Dermis blood vessel endothelial cell (primary cell): ENCODE measurements at places on chromosomes 6 and 20. TPM values are rescaled to one million over a fixed set of nuclear protein-coding genes. Genes with fewer than 3 reads are reported as not detected.
A peak's percentile ranks its signal among the peaks of the same experiment; 100 is the strongest.

Gene C2
- total RNA-seq = not detected in 2 replicates

GRCh38 chr6:119156757-119157505 is 78.5 kb upstream of the FAM184A start:
- DNase-seq = no peak

GRCh38 chr6:168746013-168746412 is 305.0 kb downstream of the SMOC2 start:
- DNase-seq = no peak

- no peak for DNase-seq
Measured at GRCh38 chr6:147221739-147222138, 17.5 kb downstream of the STXBP5 start.

- DNase-seq = no peak
Measured at GRCh38 chr20:35866418-35867202, 87.7 kb downstream of the SCAND1 start.

DNA sequence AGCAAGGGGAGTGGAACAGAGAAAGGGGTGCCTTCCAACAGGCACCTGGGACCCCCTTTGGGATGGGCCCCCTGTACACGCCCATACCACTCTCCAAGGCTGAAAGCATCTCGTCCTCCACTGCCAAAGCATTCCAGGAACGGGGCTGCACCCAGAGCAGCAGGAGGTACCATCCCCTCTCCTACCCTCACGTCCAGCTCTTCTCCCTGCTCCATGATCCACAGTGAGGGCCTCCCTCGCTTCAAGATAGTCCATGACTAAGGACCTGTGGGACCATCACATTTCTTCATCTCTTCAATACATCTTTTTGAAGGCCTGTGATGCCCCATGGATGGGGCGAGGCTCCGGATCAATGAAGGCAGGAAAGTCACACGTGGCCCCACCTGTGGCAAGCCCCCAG is 209.9 kb downstream of the ANKRD60 start:
- no peak for DNase-seq

DNA sequence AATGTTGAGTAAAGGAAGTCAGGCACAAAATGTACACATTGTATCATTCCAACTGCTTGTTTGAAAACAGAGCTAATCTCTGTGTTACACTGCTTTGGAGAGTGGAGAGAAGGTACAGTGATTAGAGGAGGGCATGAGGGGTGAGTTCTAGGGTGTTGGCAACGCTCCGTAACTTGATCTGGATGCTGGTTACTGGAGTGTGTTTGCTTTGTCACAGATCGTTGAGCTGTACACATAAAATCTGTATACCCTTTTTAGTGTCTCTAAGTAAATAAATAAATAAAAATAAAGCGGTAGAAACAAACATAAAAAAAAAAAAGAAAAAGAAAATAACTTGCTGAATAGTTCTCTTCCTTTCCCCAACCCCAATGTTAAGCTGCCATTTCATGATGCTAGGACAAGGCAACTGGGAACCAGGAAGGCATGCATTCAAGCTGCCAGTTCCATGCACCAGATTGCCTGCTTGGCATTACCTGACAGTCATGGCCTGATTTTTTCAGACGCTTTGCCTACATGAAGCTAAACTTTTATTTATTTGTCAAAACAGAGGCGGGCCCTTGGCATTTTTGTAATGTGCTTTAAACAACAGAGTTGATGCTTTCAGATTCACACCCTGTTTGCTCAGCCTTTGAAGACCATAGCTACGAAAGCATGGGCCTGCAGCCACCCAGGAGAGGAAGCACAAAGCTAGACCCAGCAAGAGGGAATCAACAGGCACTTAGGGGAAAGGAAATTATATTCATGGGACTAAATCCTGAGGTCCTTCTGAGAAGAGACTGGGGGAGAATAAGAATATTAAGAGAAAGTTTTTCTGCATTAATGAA is 21.2 kb downstream of the TNFRSF21 start:
- DNase-seq = no peak

Gene SCUBE3
- 0.85 and 1.7 TPM in 2 replicates for total RNA-seq

GRCh38 chr20:51385646-51386530 is 156.6 kb downstream of the NFATC2 start:
- DNase-seq = peak; percentile 80

GRCh38 chr6:113414511-113414910 is 442.6 kb upstream of the MARCKS start:
- peak; percentile 83 for DNase-seq

DNA sequence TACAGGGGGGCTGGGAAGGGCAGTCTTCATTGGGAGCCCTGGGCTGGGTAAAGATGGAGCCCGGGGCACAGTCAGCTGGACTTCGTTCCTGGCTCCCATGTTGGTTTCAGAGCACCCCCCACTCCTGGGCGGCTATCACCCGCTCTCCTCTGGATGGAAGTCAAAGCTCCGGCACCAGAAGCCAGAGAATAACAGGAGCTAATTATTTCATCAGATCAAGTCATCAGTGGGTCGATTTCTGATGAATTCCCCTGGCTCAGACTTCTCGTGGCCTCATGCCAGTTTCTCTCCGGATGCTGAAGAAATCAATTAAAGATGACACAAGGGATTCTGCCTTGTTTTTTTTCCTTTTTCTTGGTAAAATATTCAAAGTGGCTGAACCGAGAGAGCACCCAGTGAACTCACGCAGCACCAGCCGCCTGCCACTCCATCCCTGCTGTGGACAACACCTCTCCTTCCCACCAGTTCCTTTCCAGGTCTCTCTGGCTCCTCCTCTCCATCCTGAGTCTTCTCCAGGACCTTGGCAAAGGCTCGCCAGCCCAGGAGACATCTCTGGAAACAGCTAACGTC is 22.5 kb downstream of the SULF2 start:
- no peak for DNase-seq

DNA sequence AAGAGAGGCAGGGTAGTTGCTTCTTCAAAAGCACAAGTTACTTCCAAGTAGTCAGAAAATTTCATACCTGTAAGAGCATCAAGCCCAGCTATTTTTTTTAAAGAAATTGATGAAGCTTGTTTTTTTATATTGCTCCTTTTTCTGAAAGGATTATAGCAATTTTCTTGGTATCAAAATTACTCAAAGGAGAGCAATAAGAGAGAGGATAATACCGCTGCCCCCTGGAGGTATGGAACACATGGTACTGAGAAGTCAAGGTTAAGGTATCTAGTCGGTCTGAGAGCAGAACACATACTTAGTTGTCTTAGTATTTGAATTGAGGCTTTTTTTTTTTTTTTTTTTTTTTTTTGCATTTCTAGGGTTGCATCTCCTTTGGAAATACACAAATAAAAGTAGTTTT is 59.4 kb downstream of the ADGRF5 start:
- no peak for DNase-seq

GRCh38 chr6:154920495-154921200 is 74.5 kb upstream of the TIAM2 start:
- DNase-seq = no peak

GRCh38 chr6:88441346-88441745 is 275.2 kb upstream of the CNR1 start:
- DNase-seq = no peak

Gene OSTM1
- total RNA-seq = 31.1 and 37.1 TPM in 2 replicates

DNA sequence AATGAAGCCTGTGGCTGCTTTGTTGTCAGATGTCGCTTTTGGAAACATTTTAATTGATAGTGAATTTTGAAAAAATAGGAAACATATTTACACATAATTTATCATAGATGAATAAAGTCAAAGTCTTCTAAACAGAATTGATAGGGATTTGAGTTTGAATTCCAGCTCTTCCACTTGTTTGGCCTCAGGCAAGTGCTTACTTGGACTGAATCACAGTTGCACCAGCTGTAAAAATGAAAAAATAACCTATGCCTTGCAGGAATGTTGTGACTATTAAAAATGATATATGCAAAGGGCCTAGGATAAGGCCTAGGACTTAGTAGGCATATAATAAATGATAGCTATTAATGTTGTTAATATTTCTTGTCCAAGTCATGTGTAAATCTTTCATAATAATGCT is 618.5 kb upstream of the MMS22L start:
- DNase-seq = no peak

Gene NPEPL1
- 20.6 and 28.8 TPM in 2 replicates for total RNA-seq

- DNase-seq = no peak
Measured at GRCh38 chr6:18168264-18168663, 13.0 kb downstream of the KDM1B start.

GRCh38 chr6:26301638-26302037 is 63.4 kb upstream of the BTN3A2 start:
- no peak for DNase-seq

DNA sequence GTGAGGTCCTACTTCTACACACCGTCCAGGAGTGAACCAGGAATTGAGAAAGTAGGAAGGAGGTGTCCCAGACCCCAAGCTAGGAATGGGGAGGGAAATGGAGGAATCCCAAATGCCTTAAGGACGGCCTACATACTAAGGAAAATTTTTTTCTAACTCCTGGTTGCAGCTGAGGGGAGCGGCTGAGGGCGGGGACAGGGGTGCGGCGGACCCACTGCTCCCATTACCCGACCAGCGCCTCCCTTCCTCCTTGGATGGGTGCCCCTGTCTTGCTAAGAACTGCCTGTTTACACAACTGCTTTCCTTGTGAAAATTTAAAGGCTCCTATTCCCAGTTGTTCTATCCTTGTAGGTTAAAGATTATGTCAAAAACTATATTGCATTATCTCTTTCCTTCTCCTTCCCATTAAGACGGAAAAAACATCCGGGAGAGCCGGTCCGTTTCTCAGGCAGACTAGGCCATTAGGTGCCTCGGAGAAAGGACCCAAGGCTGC is 699 bp upstream of the HSPA1B start:
- DNase-seq = no peak

GRCh38 chr6:137927777-137928218 is 60.7 kb downstream of the TNFAIP3 start:
- peak; percentile 51 for DNase-seq

- DNase-seq = no peak
Measured at GRCh38 chr6:163970846-163971564, 556.5 kb downstream of the QKI start.

- DNase-seq = no peak
Measured at GRCh38 chr6:147531321-147531720, 22.8 kb downstream of the SAMD5 start.

Gene PKIB
- 0.19 TPM in 1 of 2 replicates, not detected in the other for total RNA-seq

Gene CITED2
- total RNA-seq = 28.8 and 50.0 TPM in 2 replicates

GRCh38 chr6:154127657-154128056 is 88.6 kb downstream of the OPRM1 start:
- DNase-seq = peak; percentile 15

DNA sequence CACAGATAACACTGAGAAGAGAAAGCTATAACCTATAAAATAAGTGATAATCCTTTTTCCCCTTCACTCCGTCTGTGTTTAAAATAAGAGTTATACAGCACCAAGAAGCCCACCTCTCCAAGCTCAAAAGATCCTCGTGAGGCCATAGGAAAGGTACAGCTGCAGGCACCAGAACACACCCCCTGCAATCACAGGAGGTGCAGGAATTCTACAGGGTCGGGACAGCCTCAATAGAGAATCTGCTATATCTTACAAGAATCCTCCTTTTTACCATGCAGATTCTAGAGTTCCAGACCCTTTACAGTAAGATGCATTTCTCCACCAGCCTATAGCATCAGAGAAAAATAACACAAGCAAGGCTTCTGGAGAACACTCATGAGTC is 5.0 kb upstream of the ADGRF1 start:
- no peak for DNase-seq

DNA sequence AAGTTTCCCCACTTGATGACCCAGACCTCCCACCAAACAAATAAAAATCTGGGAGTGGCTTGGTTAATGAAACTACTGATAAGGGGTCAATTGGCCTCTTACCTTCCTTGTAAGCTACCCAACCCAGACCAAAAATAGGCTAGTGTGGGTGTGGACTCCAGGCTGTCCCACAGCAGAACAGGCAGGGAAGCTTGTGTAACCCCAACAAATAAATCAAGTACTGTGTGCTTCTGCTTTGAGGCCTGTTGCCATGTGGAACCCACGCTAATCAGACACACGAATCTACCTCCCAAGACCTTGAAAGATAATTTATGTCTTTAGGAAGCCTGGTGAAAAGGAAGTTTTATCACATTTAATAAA is 33.7 kb upstream of the PAQR8 start:
- no peak for DNase-seq

- no peak for DNase-seq
Measured at GRCh38 chr6:6987749-6988148, 120.0 kb upstream of the RREB1 start.

DNA sequence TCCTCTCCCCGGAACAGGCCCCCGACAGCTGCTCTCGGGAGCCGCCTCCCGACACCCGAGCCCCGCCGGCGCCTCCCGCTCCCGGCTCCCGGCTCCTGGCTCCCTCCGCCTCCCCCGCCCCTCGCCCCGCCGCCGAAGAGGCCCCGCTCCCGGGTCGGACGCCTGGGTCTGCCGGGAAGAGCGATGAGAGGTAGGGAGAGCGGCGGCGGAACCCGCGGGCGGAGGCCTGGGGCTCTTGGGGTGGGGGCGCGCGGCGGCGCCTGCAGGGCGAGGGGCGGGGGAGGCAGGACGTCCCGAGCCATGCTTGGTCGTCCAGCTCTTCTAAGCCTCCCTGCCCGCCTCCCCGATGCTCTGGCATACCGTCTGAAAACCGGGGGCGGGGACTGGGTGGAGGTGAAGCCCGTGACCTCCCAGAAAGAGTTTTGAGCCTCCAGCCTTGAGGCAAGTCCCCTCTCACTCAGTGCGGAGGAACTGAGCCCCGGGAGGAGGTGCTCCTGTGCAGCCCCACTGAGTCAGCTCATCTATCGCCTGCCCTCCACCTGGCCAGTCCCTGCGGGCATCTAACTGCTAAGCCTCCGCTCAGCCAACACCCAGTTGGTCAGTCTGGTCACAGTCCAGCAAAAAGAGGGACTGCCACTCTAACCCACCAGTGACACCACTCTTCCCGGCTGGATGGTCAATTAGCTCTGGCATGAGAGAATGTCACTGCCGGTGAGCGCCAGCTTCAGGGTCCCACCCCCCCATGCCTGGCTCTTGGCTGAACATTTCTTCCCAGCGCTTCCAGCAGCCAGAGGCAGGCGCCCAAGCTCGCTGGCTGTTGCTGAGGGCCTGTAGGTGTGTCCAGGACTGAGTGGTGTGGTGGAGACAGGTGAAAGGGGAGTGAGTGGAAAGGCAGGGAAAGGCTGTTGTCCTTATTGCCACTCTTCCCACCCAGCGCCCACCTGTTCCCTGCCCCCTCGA is 482 bp downstream of the DDR1 start:
- DNase-seq = peak; percentile 25

- peak; percentile 37 for DNase-seq
Measured at GRCh38 chr6:52087498-52087999, at the start of gene PKHD1. TSS of gene PKHD1 (minus strand) at chr6:52087613. CDS start at chr6:52084933, 2,680 bp downstream.

DNA sequence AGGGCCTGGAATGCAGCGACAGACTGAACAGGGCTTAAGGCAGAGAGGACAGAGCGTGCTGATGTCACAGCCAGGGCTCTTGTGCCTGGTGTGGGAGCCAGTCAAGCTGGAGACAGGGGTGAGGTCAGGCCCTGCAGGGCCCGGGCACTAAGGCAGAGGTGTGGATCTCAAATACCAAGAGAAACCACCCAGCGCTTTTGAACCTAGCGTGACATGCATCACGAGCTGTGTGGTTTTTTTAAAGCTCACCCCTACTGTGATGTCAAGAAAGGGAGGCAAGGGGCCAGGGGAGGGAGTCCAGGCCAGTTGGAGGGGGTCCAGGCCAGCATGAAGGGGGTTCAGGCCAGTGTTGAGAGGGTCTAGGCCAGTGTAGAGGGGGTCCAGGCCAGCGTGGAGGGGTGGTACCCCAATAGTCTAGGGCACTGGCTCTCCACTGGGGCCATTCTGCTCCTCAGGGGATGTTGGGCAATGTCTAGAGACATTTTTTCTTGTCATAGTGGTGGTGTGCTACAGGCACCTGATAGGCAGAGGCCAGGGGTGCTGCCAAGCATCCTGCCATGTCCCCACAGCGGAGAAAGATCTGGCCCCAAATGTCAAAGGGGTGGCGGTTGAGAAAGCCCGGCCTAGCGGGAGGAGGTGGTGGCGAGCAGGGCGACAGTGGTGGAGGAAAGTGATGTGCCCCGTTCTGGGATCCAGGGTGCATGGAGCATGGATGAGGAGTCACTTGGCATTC is 42.6 kb downstream of the RBM38 start:
- DNase-seq = no peak

GRCh38 chr20:13868331-13868730 is 83.5 kb downstream of the NDUFAF5 start:
- DNase-seq = no peak
